ENCODE measurements at places on chromosomes 16 and 17.

DNA sequence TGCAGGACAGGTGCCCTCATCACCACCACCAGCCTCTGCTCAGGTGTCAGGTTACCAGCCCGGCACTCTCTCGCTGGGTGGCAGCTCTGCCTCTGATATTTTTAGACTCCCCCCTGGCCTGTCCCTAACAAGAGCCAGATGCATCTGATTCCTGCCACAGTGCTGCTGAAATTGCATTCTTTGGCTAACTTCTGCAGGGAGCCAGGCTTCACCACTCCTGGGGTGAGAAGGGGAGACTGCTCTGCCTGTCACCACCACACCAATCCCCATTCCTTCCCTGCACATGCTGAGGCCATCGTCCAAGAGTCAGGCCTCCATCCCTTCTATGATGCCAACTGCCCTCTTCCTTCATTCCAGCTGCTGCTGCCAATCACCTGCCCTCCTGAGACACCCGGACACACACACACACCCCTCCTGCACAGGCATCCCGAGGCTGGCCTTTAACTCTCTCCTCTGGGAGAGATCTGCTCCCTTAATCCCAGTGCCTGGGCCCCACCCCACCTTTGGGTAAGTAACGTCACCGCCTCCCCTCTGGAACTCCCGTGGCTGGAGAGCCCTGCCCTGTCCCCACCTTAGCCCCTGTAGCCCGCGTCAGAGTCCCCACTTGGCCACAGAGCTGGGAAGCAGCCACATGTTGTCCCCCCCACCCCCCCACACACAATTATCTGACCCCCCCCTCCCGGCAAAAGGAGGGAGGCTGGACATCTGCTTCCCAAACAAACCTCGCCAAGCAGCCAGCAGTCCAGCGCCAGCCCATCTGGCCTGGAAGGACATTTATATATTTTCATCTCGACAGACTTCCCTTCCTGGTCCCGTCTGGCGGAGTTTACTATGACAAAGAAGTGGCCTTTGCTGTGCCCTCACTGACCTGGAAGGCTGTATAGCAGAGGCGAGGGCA, 2.8 kb downstream of the EMP2 start:
- peak; percentile 54 for DNase-seq

- DNase-seq, result no peak
Measured at GRCh38 chr16:77434530-77435271, at the start of gene ADAMTS18. Gene ADAMTS18 (minus strand): TSS chr16:77435034. CDS start chr16:77434695, 339 bp downstream.

GRCh38 chr17:64060331-64060730, 39.9 kb upstream of the ICAM2 start:
- no peak for DNase-seq

DNA sequence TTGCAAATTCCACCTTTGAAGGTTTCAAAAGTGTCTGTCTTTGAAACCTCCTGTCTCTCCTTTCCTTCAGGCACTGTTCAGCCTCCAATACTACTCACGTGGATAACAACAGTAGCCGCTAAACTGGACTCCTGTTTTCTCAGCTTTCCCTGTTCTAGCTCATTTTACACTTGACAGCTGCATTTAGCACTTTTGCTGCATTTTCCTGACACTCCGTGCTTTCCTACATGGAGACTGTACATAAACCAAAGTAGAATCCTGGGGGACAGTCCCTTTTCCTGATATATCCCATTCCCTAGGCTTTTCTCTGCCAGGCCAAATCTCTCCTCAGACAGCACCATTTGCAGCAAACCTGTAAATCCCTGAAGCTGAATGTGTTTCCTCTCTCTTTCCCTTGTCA, 3.6 kb downstream of the CCL5 start:
- no peak for DNase-seq

GRCh38 chr16:50533317-50533716, 14.9 kb upstream of the NKD1 start:
- no peak for DNase-seq

GRCh38 chr17:75267153-75267410, 3.9 kb downstream of the MIF4GD start:
- no peak for DNase-seq

GRCh38 chr17:17120701-17121100, 78.4 kb downstream of the MPRIP start:
- no peak for DNase-seq

DNA sequence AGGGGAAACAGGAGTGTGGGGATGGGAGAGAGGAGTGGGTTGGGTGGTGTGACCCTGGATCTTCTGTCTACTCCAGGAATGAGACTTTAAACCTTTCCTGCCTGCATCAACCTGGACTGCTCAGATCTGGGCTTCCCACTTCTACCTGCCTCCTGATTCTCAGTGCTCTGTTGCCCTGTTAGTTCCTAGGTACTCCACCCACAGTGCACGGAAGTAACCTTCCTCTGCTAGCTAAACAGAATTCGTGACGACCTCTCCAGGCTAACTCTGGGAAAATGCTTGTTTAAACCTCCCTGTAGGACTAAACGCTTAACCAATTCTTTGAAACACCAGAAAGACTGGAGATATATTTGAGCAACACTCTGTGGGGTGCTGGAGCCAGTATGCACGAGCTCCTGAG, 83.4 kb upstream of the CLEC3A start:
- no peak for DNase-seq

DNA sequence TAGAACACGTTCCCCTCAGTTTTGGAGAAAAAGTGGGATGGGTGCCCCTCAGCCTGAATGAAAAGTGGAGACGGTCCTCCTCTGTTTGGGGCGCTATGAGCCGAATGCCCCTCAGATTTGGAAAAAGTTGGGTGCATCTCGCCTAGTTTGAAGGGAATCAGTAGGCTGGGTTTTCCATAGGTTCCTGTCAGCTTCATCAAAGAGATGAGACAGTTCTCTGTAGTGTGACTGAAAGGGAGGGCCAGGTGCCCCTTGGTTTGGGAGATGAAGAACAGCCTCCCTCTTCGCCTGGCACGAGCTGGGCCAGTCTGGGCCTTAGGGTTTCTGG, 742 bp upstream of the SLC9A5 start:
- DNase-seq, result no peak

DNA sequence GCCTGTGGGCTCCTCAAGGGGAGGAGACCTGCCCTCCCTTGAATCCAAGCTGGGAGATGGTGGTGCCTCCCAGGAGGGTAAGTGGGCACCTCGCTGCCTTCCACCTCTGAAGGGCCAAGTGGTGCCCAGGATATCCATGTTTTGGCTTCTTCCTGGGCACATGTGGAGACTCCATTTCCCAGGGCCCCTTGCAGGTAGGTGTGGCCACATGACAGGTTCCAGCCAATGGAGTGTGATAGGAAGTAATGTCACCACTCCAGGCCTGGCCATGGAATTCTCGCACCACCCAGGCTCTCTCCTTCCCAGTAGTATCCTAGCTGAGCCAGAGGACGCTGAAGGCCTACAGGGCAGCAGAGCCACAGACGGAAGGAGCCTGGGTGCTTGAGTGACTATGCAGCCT, 17.6 kb upstream of the PEMT start:
- no peak for DNase-seq

Data from hepatic stellate cell (primary cell).